ENCODE measurements at places on chromosomes 3 and 15.

DNA sequence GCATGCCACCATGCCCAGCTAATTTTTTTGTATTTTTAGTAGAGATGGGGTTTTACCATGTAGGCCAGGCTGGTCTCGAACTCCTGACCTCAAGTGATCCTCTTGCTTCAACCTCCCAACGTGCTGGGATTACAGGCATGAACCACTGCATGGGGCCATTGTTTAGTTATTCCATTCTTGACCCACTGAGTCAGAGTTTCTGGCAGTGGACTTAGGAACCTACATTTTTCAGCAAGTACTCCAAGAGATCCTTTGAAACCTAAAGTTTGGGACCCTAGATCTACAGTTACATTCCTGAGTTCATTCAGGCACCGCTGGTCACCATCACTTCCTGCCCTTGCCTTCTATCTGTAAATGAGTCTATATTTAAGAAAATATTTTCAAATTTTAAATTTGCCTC is 1.4 kb upstream of the TNFSF10 start:
- no peak for DNase-seq

GRCh38 chr3:18649666-18650363 is 224.7 kb upstream of the SATB1 start:
- DNase-seq, result no peak

GRCh38 chr3:168865022-168865551 is 769.4 kb upstream of the GOLIM4 start:
- peak; percentile 27 for DNase-seq

- no peak for DNase-seq
Measured at GRCh38 chr3:141499284-141499683, 12.5 kb downstream of the RASA2 start.

DNA sequence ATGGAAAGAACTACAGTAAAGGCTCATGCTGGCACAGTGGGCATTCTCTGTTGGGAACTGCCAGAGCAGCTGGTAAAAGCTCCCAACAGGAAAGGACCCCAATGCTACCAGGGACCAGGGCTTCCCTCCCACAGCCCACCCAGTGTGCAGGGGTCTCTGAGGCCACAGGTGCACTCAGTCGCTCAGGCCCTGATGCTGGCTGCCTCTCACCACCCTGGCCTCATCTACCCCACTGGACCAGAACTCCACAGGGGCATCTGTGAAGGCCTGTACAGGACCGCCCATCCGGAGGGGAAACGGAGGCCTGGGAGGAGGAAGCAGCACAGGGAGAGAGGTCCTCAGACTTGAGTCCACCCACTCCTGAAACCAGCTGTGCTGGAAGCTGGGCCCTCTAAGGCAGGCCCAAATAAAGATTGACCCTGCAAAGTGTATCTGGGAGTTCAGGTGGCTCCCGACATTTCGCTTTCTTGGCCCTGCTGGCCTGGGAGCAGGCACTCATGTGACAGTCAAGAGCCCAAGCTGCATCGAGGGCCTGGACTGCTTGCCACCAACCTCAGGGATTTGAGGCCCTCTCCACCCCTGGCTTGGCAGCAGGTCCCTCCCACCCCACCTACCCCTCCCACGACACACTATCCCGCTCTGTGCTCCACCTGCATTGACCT is 12.7 kb downstream of the KLF15 start:
- DNase-seq, result no peak

- no peak for DNase-seq
Measured at GRCh38 chr3:17802950-17803349, 60.5 kb upstream of the TBC1D5 start.

DNA sequence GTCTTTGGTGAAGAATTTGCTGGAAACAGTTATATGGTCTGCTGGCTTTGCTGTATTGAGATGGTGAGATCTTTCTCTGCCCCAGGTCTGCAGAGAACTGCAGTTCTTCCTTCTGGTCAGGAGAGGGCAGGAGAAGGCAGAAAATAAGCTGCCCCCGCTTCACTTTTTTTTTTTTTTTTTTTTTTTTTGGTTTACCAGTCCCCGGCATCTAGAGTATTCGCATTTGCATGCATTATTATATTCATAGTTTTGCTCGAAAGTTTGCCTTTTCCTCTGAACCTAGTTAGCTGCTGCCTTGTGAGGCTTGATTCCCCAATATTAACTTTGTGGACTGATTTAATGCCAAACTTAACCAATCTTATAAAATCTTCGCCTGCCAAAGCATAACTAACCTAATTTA is 10.6 kb upstream of the PARL start:
- peak; percentile 91 for DNase-seq

DNA sequence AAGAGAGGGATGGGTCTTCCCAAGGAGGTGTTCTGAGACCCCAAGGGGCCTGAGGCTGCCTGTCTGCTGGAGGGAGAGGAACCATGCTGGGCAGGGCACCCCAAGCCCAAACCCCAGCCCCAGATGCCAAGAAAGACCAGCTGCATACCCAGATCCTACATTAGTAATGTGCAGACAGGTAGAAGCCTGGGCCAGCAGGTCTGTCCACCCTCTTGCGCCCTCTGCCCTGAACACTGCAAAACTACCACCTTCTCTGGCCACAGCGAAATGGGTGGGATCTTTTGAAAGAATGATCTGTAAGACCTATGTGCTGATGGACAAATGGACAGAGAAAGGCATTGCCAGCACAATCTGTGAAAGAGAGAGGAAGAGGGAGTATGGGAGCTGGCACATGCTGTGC is 283.2 kb downstream of the EPHB1 start:
- no peak for DNase-seq

- no peak for DNase-seq
Measured at GRCh38 chr3:158723991-158724390, 8.3 kb downstream of the RARRES1 start.

DNA sequence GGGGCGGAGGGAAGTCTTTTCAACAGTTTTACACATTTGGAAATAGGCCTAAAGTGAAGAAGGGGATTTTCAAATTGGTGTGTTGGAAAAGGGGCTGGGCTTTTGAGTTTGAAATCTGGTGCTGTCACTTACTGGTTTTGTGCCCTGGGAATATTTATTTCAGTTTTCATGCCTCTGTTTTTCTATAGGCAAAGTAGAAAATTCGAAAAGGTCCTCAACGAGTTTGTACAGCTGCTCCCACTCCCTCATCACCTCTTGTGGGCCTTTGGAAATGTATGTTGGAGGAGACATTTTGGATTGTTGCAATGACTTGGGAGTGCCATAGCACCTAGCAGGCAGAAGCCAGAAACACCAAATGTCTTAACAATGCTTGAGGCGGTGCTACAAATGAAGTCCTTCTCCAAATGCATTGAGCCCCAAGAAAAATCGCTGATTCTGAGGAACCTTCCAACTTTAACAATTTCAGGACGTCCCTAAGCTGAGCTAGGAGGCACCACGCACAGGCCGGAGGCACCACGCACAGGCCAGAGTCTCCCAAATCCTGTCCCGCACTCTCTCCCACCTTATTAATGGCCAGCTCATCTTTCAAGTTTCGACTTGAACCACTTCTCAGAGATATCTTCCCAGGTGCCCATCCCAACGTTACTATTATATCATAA is 639 bp upstream of the POLR2M start:
- no peak for DNase-seq

GRCh38 chr15:61653110-61653509 is 407.1 kb downstream of the VPS13C start:
- peak; percentile 46 for DNase-seq

- no peak for DNase-seq
Measured at GRCh38 chr15:33941279-33942063, 26.8 kb upstream of the CHRM5 start.

DNA sequence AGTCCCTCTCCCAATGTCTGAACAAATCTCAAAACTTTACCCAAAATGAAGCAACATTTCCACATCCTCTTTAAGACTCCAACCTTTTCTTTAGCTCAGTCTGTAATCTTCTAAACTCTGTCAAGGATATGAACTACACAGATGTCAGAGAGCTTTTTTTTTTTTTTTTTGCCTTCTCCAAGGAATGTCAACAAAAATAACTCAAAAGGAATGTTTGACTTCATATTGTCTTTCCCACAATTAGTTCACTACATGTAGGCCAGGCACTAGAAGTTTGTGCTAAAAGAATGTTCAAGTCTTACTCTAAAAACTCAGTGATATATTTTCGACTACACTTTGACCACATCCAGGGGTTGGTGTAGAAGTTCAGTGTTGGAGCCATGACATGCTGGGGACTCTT is 37.1 kb downstream of the ADAMTS9 start:
- peak; percentile 71 for DNase-seq

DNA sequence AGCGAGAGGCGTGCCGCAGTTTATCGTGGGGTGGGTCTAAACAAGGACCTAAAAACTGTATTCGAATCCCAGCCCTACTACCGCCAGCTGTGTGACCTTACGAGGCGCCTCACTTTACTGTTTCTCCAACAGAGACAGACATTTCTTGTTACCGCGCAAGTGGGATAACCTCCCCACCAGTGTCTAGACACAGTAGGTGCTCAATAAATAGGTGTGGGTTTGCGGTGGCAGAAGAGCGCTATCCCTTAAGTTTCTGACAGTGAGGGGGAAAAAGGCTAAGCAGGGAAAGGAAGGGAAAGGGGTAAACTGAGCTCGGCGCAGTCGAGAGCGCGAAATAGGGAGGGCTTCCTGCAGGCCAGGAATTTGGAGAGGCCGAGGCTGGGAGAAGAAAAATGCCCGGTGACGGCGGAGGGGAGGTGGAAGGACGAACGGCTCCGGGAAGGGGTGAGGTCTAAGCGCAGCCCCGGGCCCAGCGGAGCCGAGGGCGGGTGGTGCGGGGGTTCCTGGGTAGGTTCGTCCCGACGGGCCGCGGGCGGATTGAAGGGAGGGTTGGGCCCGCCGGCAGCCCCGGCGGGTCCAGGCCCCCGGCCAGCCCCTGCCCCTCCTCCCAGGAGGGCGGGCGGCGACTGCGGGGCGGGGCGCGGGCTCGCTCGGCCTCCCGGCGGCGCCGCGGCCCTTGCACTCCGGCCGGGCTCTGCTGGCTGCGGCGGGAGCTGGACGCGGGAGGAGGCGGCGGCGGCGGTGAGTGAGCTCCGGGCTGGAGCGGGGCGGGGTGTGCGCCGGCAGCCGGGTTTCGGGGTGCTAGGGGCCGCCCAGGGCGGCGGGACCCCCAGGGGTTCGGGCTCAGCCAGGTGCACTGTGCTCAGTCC is at the start of gene CGNL1:
Gene CGNL1, plus strand, starts transcription at position 679 of the 869 bp plus-strand sequence. CDS start 61,495 bp downstream, outside the sequence.
- DNase-seq, result peak; percentile 88

GRCh38 chr3:169091196-169091823 is 572.2 kb downstream of the MECOM start:
- peak; percentile 60 for DNase-seq

GRCh38 chr3:114299941-114300624 is 6.3 kb downstream of the TIGIT start:
- no peak for DNase-seq

DNA sequence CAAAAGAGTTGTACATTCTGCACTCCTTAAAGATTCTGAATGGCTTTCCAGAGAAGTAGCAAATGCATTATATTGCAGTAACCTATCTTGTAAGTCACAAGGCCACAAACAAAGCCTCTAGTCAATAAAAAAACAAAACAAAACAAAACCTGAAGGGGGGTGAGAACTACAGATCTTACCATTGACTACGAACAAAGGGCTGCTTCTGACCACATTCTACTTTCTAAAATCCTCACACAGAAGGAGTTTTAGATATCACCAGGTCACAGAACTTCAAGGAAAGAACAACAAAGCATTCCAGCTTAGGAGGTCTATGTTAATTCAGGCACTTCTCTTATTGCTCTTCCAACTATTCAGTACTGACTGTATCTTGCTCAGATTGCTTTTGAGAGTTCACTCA is 343.0 kb downstream of the ZBTB20 start:
- no peak for DNase-seq

GRCh38 chr3:40557575-40558161 is 32.9 kb downstream of the ZNF621 start:
- no peak for DNase-seq

- no peak for DNase-seq
Measured at GRCh38 chr3:188465311-188465710, 311.4 kb downstream of the LPP start.

DNA sequence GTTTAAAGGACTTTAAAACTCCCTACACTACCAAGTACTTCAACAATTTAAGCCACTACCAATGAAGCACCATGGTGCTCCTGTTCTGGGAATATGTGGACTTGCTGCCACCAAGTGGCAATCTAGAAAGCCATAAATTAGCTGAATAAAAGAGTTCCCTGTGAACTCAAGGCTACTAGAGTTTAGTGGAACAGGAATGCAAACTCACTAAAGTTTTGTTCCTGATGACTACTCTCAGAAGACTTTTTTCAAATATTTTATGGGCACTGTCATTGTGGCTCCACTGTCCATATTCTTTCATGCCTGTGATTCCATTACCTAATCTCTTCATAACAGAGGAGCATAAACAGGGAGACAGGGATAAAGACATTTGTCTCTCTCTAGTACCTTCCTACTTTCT is 63.9 kb downstream of the TMCC1 start:
- DNase-seq, result peak; percentile 71

GRCh38 chr15:91605576-91605975 is 247.9 kb upstream of the SLCO3A1 start:
- no peak for DNase-seq

DNA sequence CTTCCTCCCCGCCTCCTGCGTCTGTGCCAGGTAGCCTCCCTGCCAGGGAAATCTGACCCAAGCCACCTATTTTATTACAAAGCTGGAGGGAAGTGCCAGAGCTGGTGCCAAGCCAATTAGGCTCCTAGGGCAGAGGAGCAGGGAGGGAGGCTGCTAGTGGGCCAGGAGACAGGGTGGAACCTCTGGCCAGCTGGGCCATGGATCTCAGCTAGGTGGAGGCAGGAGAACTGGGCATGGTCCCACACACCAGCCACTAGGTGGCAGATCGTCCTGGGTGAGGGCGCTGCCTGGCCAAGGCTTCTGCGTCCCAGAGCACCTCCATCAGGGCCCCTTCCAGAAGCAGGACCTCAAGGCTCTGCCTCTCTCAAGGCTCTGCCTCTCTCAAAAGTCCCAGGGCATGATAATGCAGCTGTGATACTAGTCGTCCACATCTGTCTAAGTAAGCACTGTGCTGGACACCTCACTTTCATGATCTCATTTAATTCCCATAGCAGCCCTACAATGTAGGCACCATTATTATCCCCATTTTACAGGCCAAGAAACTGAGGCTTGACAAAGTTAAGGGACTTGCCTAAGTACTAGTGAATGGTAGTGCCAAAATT is 4.5 kb upstream of the RFT1 start:
- peak; percentile 89 for DNase-seq

DNA sequence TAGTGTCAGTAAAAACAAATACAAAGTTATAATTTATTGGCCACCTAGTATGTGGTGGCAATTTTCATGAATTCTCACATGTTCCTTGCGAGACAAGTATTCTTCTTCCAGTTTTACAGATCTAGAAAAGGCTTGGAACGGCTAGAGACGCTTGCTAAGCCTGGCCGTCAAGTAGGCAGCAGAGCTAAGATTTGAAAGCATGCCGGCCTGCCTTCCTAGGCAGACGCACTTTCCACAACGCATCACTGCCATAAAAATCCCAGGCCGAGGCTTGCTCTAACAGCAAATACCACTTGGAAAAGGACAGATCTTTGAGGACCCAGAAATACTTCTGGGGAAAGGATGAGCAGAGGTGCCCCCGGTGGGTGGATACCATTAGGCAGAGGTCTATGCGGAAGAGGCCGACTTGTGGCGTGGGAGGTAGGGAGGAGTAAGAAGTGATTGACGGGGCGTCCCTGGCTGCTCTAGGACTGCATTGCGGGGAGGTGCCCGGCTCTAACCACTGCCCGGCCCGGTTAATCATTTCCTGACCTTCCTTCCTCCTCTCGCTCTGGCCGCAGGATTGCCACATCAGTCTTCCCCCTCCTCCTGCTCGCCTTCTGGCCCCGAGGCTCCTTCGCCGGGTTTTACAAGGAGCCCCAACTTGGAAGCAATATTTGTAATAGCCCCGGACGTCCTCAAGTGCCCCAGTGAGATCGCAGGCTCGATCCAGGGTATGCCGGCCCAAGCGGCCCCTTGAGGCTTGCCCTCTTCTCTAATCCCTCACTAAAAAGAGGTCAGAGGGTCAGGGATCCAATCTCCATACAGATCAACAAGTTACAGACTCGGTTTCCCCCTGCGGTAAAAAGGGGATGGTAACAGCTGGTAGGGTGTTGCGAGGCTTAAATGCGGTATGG is 1.3 kb upstream of the USP3 start:
- DNase-seq, result peak; percentile 85

Data from AG20443 (cell line).